IgD-negative memory B cell (primary cell): ENCODE measurements at places on chromosomes 6 and 20. TPM values are rescaled to one million over a fixed set of nuclear protein-coding genes. Genes with fewer than 3 reads are reported as not detected.

Gene CST2
- polyA plus RNA-seq: not detected

Gene SUN5
- polyA plus RNA-seq: not detected

Gene SLC17A3
- polyA plus RNA-seq: not detected

Gene SIRPD
- polyA plus RNA-seq: not detected

Gene RRBP1
- polyA plus RNA-seq: 6.1 TPM

Gene CST1
- polyA plus RNA-seq: not detected

Gene KHDC1L
- not detected for polyA plus RNA-seq

Gene ADGRF5
- not detected for polyA plus RNA-seq

Gene MTCH1
- 69.5 TPM for polyA plus RNA-seq

Gene SLC17A2
- not detected for polyA plus RNA-seq

Gene CCNC
- polyA plus RNA-seq: 35.6 TPM
